ENCODE measurements at places on chromosomes 11 and 22.

DNA sequence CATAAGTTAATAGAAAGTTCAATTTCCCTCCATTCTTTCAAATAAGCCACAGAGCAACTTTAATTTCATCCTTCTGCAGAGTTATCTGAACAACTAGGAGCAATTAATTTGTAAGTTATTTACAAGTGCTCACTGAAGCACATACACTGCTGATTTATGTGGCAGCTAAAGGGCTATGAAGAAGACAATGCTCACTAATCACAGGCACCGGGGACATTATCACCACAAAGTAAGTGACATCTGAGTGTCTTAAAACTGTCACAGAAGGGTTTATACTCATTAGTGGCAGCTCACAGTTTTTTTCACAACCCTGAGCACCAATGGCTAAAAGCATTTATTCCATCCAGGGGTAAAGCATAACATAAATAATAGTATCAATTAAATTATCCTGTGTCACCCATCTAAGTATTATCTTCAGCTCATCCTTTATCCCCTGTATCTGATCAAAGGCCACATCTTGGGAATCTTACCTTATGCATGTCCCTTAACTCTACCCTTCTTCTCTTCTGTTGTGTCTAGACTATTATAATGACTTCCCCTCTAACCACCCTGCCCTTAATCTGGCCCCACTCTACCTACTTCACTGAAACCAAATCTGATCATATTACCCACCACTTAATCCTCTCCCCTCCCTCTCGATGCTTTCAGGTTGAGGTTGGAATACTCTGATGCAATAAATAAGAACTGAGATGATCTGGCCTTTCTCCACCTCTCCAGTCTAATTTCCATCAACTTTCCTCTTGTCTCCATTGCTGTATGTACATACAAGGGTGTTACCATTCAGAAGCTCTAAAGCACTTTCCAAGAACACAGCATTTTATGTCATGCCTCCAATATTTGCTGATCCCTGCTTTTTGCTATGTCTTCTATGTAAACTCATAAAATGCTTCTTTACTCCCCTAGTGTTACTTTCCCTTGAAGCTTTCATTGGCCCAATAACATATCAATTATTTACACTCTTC, 252.7 kb downstream of the CASP12 start:
- DNase-seq: no peak

DNA sequence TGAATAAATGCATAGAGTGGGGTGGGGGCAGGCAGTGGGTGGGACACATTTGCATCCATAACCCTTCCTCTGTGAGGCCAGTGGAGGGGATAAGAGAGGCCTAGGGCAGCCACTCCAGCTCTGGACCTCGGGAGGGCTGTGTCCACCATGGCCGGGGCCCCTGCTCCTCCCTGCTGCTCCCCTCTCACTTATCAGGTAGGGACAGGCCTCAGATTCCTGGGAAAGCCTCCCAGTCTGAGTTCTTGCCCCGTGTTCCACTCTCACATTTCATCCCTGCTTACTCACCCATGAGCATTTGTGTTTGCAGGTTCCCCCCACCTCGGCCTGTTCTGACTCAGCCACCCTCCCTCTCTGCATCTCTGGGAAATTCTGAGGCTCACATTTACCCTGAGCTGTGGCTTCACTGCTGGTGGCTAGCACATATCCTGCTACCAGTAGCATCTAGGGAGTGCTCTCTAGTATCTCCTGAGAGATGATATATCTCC, 128.7 kb upstream of the TOP3B start:
- no peak for DNase-seq

GRCh38 chr11:118051136-118051610, 25.7 kb upstream of the TMPRSS4 start:
- no peak for DNase-seq

- no peak for DNase-seq
Measured at GRCh38 chr22:20968281-20968977, 1.4 kb downstream of the AIFM3 start.

GRCh38 chr11:4050138-4050537, 44.5 kb upstream of the RRM1 start:
- DNase-seq: no peak

DNA sequence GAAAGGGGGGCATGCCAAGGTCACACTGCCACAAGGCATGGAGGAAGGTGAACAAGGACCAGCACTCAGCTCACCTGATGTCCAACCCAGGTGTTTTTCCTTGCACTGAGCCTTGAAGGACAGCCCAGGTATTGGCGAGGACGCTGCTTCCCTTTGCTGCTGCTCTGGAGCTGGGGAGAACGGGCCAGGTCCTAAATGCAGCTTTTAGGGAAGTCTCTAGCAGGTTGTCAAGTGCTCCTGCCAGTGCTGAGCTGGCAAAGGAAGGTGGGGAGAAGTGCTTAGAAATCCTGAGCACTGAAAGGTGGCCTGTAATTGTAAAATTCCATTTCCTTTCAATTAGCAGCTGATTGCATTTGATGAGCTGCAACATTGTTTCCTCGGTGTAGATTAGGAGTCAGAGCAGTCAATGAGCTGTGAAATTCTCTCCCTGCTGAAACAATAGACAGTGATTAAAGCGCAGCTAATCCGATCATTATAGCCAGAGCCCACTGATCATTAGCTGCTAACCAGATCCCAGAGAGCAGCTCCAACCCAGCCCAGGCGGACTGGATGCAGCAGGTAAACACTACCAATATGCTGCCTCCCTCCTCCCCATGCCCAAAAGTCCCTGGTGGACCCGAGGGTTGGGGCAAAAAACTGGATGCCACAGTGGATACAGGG, 507.6 kb downstream of the INSC start:
- DNase-seq: no peak

DNA sequence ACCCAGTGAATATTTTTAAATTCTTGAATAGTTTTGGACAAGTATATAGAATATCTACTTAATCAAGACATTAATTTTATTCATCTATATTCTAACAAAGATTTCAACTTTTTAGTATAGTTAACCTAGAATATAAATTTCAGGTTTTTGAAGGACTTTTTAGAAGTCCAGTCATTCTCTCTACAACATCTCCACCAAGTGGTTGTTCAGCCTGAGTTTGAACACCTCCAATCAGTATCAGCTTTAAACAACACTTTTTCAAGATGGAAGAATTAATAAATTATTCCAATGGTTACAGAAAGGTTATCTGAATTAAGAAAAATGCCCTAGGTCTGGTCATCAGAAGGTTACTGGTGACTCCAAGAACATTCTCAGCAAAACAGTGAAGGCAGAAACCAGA, 31.8 kb downstream of the EIF3M start:
- DNase-seq: no peak

DNA sequence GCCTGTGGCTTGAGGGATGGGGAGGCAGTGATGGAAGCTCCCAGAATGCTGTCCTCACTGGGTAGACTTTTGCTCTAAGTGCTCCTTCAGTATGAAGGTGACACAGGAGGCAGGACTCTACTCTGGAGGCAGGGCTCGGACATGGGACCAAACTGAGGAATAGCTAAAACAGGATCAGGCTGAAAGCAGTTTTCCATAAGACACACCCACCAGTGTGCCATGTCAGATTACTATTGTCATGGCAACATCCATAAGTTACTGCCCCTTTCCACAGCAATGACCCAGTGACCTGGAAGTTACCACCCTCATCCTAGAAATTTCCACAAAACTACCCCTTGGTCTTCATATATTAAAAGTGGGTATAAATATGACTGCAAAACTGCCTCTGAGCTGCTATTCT, 43.6 kb upstream of the GALNT18 start:
- no peak for DNase-seq

DNA sequence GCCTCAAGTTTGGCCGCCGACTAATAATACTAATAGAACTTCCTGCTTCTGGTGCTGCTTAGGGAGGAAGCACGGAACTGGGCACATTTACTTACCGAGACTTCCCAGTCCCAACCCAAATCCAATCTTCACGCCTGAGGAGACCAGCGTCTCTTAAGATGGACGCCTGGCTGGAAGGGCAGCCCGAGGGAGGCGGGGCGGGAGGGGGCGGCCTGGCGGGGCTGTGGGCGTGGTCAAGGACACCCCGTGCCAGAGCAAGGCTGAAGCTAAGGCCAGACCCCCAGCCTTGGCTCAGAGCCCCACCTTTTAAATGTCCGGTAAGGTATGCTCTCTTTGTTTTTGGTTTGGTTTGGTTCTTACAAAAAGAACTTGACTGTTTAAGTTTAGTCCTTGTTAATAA, at the start of gene GDPD4:
Gene GDPD4, minus strand, starts transcription at position 177 of the 400 bp plus-strand sequence. CDS start 16,549 bp downstream, outside the sequence.
- DNase-seq: no peak

- DNase-seq: no peak
Measured at GRCh38 chr22:41885516-41885915, 29.4 kb downstream of the SHISA8 start.

DNA sequence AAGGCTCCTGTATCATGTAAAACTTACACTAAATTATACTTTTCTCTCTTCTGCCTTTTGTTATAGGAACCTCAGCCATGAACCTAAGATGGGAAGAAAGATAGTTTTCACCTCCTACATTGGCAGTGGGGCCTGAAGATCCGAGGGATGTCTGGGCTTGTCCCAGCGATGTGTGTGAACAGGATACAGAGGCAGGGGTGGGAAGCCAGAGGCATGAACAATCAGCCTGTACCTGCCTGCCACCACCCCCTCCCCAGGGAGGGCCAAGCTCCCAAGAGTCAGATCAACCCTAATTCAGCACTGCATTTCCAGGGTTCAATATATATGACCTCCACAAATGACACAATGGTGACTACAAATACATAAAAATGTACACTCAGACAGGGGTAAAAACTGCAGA, 9.4 kb downstream of the KIAA0930 start:
- no peak for DNase-seq

GRCh38 chr11:88666364-88666763, 328.8 kb upstream of the CTSC start:
- no peak for DNase-seq

DNA sequence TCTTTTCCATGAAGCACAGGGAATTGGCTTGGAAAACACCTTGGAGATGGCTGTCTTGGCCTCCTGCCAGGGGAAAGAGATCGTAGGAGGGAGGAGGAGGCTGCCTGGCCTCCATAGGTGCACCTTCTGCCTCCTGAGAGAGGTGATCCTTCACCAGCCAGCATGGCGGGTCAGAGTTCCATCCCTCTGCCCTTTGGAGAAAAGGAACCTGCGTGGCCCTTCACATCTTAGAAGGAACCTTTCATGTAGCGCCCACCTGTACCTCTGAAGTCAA, 58.2 kb upstream of the DRD2 start:
- DNase-seq: no peak

GRCh38 chr11:37076866-37077265, 478.8 kb upstream of the RAG2 start:
- DNase-seq: no peak

DNA sequence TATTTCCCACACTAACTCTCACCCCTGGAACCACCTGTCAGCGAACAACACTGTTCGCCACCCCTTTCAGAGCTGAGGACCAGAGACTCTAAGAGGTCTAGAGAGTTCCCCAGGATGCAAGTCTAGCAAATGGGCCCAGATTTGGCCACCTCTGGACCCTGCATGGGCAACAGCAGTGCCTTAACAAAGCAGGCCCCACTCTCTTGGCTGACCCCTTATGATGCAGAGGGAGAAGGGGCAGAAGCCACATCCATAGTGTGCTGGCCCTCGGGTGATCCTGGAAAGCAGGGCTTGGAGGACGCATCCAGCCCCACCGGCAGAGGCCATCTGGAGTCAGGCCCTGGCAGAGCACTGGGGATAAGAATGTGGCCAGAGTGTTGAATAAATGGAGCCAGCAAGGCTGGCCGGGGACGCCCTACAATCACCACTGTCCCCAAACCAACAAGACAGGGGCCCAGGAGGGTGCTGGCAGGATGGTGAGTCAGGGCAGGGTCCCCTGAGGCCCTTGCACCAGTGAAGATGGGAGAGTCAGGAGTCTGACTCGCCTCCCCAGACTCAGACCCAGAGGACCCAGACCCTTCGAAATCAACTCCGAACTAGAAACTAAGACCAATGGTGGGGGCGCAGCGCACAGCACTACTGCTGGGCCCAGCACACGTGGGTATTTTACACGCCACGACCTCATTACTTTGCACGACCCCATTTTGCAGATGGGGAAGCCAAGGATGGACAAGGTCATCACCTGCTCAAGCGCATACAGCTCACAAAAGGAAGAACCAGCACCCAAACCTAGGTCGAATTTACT, 6.5 kb downstream of the CSNK1E start:
- no peak for DNase-seq

DNA sequence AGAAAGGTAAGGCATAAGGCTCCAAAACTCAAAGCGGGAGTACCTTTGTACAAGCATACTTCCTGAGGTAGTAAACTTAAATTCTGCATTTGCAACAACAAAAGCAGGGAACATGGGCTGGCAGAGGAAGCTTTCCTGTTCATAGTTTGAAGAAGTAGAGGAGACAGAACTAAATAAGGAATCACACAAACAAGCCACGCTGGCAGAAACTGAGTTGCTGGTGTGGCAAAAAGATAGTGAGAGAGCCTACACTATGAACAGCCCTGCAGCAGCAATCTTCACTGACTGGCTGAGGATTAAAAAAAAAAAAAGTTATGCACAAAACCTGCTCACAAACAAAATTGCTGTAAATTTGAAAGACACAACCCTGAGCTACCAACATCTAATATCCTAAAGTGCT, 46.5 kb downstream of the FCHSD2 start:
- no peak for DNase-seq

DNA sequence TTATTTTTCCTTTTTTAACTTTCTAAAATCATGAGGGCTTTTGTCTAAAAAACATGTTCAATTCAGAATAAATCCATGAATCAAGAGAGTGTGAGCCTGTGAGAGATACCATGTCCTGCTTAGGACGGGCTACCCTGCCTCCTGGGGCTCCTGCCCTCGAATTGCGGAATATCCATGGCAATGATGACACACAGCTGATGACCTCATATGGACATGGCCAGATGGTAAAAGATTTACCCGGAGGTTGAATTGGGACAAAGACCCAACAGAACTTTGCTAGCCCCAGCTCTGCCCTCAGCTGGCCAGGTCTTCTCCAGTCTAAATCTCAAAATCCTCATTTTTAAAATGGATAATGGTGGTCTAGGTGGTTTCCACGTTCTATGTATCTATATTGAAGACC, 538.1 kb upstream of the API5 start:
- no peak for DNase-seq

GRCh38 chr22:24077416-24077815, 66.3 kb downstream of the CABIN1 start:
- DNase-seq: no peak

GRCh38 chr11:107221748-107222285, 203.5 kb upstream of the GUCY1A2 start:
- no peak for DNase-seq

DNA sequence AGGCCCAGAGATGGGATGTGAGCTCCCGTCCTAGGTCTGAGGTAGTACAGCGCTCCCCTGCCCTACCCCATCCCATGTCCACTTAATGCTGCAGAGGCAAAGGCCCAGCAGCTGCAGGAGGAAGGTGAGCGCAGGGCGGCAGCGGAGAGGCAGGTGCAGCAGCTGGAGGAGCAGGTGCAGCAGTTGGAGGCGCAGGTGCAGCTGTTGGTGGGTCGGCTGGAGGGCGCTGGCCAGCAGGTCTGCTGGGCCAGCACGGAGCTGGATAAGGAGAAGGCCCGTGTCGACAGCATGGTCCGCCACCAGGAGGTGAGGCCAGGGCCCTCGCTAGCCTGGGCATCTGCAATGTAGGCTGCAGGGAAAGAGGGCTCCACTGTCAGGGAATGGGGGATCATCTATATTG, 15.2 kb downstream of the CCDC157 start:
- DNase-seq: no peak

GRCh38 chr11:119351232-119351631, 4.7 kb upstream of the MFRP start:
- no peak for DNase-seq

GRCh38 chr11:19744130-19744529, 31.5 kb downstream of the NAV2 start:
- no peak for DNase-seq
